ENCODE measurements at places on chromosomes 11 and 22.

DNA sequence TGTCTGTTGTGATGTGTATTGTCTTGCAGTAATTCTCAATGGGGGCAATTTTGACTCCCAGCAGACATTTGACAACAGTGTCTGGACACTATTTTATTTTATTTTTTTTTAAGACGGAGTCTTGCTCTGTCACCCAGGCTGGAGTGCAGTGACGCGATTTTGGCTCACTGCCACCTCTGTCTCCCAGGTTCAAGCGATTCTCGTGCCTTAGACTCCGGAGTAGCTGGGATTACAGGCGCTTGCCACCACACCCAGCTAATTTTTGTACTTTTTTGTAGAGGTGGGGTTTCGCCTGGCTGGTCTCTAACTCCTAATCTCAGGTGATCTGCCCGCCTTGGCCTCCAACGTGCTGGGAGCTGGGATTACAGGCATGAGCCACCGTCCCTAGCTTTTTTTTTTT is 1.4 kb downstream of the RPS6KB2 start:
- no peak for DNase-seq

DNA sequence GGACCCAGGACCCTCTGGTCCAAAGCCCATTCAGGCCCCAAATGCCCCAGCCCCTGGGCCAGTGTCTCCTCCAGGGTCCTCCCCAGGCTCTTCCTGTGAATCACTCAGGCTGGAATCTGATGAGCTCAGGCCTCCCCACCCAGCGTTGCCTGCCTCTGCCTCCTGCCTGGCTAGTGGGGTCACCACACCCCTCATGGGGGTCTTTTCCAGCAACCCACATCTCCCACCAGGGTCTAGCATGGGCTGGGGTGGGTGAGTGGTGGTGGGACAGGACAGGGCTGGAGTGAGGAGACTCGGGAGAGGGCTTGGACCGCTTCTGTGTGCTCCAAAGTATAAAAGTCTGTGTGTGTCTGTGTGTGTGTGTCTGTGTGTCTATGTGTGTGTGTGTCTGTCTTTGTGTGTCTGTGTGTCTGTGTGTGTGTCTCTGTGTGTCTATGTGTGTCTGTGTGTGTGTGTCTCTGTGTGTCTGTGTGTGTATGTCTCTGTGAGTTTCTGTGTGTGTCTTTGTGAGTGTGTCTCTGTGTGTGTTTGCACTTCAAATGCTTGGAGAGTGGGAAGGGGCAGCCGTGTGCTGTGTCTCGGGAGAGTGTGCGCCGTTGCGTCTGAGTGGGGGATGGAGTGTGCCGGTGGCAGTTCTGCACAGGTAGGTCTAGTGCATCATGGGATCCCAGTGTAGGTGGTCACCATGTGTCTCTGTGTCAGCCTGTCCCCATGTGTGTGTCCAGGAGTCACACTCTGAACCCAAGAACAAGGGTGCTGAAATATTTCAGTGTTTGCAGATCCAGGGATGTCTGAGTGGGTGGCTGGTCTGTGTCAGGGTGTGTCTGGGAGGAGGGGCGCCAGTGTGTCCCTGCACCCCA is 8.8 kb downstream of the RIN1 start:
- DNase-seq = no peak

- no peak for DNase-seq
Observed at GRCh38 chr11:131579932-131580387, 209.5 kb downstream of the NTM start.

DNA sequence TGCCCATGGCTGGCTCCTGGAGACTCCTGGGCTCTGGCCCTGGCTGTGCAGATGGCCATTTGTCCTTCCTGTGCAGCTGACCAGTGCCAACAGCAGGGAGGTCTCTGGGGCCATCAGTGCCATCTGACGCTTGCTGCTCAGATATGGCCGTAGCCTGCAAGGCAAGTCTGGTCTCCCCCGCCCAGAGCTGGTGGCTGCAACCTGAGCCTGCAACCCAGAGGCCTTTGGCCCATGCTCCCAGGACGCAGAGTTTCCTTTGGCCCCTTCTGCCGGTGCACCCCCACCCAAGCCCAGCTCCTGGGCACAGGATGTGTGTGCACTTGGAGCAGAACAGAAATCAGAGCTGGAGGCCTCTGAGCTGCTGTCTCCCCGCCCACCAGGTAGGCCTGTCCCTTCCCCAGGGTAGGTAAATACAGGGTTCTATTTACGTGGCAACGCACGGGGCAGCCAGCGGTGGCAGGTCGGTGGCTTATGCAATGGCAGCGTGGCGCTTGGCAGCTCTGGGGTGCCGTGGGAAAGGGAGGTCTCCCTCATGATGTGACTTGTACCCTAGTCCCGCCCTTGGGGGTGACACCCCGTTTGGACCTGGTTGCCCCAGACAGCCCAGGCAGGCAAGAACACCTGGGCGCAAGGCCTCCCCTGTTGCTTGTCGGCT is 21.0 kb upstream of the MYEOV start:
- no peak for DNase-seq

DNA sequence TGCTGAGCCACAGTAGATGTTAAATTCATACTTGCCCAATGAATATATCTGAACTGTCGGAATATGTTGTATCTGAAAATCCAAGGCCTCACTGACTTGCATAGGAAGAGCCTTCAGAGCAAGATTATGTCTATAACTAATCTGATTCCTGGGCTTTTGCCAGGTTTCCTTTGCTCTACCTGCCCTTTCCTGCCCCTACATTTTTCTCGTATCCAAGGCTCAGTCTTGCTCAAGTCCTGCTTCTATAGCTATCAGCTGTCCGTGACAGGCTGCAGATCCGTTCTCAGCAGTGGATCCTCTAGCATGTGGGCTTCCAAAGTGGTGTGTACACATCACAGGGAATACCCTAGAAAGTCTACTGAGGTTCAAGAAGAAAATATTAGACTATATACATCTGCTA is 18.8 kb upstream of the USP47 start:
- DNase-seq = no peak

DNA sequence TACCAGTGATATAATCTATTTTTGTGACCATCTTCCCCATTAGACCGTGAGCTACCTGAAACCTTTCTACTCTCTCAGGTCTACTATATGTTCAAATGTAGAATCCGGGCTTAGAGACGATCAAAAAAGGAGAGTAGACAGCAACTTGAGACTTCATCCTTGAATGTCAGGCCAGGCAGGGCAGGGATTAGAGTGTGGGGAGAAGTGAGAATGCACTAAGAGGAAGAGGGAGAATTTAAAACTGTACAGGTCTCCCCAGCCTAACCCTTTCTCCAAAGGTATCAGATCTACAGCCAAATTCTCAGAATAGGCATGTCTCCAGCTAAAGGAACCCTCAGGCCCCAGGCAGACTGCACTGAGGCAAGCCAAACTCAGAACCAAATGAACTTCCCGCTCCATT is 935 bp downstream of the LAMTOR1 start:
- DNase-seq = no peak

DNA sequence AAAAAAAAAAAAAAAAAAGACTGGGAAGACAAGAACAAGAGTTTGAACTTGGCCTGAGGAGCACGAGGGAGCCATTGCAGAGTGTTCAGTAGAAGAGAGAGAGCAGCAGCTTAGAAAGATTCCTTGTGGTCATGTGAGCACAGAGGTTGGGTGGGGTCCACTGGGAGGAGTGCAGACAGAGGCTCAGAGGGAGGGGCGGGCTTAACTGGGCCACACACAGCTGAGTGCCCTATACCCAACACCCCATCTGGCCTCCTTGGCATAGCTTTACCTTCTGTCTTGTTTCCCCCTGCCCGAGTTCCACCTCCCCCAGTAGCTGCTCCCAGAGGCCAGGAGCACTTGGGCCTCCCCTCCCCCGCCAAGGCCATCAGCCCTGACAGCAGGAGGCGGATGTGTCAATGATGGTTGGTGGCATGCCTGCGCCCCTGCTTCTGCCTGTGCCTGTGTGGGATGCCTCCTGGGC is 12.1 kb downstream of the C11orf86 start:
- DNase-seq = no peak

DNA sequence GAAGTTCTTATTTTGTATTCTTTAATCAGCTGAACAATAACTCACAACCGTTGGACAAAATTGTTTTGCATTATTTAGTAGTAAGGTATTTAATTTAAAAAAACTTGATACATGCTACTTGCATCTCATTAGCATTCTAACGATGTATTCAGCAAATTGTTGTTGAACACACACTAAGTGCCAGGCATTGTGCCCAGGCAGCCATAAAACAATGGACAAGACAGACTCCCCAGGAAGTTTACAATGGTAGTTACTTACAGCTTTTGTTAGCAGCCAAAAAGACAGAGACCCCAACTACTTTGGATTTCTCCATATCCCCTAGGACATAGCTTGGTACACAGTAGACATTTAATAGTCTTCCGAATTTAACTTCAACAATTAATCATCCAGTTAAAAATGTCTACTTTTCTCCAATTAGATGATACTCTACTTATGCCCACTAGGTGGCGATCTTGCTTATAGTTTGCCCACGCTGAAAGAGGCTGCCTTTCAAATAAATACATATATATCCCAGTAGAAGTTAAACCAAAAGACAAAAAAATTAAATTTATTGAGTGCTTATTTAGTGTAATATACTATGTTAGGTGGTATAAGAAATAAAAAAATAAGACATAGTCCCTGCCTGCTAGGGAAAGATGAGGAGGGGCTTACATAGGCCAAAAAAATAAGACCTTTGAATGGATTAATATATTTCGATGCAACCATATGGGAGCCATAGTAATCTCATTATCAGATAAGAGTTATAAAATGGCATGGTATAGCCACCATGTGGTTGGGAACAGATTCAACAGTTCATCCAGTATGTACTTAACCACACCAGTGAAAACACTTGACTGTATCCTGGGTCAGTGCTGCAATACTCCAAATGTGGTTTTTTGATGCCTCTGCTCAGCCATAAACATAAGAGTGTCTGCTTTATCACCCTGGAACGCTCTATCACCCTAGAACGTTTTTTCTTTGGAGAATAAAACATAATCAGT is 2.0 kb upstream of the FJX1 start:
- peak; percentile 38 for DNase-seq

- DNase-seq = no peak
Observed at GRCh38 chr11:126343051-126343450, 12.4 kb upstream of the ST3GAL4 start.

GRCh38 chr11:35138943-35139721 is at the start of gene CD44:
CD44 (plus strand) TSS chr11:35139171; CDS start chr11:35139304, 133 bp downstream.
- DNase-seq = no peak

DNA sequence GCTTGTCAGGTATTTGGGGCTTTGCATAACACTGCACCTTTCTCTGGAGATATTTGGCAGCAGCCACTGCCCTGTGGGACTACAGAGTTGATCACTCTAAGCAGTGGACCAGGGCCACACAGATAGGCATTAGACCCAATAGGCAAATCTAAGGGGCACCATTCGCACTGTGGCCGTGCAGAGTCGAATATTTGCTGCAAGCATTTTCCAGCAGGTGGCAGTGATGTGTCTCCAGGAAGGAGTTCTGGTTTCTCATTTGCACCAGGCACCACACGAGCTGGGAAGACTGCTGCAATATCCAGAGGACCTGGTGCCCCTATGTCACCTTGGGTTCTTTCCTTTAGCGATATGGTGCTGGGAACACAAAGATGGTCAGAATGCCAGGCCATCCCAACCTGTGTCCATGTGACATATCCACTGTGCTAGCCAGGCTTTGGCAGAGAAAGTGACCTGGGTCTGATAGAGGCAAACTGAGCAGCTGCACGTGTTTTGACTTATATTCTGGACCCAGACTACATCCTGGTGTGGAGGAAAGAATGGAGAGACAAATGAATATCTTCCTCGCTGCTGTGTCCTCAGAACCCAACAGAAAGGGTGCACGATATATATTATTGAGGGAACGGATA is 318.7 kb downstream of the BUD13 start:
- DNase-seq = peak; percentile 54
